Ovary (tissue), 10 donors: ENCODE measurements at places on chromosomes 16 and 17.

DNA sequence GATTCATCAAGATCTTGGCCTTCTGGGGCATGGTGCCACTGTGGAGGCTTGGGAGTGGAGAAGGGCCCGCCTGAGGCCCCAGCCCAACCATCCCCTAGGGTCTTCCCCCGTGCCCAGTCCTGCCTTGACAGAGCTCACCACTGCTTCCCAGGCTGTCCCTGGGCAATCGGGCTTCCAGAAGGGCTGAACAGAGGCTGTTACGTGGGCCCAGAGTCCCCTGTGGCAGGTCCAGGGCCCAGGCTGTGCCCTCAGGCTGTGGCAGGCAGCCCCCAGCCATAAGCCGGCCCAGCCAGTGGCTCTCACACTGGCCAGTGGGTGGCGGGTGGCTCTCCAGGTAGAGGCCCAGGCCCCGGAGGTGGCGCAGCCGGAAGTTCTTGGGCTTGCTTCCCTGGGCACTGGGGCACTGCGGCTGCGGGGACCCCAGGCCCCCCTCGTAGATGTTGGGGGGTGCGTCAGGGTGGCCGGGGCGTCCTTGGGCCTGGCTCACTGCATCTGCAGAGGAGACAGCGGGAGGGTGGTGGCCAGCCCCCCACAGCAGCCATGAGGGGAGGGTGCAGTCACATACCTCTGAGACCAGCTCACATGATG is 809 bp downstream of the C16orf90 start:
- DNase-seq, result no peak

DNA sequence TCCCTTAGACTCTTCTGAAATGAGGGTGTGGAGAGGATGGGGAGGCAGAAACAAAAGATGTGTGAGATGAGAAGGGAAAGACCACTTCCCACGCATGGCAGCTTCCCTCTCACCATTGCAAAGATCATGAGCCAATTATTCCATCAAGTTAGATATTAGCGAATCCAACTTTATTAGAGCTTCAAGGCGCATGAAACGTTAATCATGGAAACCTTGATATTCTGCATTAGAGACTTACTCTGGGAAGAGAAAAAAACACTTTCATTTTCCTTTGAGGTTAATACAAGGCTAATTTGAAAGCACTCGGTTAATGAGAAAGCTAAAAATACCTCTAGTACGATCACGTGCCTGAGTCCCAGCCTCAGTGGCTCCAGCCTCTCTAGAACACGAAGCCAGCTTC is 220.6 kb upstream of the RPL38 start:
- no peak for DNase-seq

GRCh38 chr17:39674702-39675389 is 6.6 kb downstream of the PNMT start:
- DNase-seq, result no peak

DNA sequence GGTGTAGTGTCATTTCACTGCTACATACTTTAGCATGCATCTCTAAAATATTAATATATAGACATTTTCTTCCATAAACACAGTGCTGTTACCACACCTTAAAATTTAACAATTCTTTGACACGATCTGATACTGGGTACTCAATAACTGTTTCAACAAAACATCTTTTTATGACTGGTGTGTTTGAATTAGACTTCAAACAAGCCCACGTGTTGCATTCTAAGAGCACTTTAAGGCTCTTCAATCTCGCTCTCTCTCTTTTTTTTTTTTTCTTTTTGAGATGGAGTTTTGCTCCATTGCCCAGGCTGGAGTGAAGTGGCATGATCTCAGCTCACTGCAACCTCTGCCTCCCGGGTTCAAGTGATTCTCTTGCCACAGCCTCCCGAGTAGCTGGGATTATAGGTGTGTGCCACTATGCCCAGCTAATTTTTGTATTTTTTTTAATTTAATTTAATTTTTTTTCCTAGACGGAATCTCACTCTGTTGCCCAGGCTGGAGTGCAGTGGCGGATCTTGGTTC is 15.8 kb upstream of the SLC46A1 start:
- DNase-seq, result no peak

DNA sequence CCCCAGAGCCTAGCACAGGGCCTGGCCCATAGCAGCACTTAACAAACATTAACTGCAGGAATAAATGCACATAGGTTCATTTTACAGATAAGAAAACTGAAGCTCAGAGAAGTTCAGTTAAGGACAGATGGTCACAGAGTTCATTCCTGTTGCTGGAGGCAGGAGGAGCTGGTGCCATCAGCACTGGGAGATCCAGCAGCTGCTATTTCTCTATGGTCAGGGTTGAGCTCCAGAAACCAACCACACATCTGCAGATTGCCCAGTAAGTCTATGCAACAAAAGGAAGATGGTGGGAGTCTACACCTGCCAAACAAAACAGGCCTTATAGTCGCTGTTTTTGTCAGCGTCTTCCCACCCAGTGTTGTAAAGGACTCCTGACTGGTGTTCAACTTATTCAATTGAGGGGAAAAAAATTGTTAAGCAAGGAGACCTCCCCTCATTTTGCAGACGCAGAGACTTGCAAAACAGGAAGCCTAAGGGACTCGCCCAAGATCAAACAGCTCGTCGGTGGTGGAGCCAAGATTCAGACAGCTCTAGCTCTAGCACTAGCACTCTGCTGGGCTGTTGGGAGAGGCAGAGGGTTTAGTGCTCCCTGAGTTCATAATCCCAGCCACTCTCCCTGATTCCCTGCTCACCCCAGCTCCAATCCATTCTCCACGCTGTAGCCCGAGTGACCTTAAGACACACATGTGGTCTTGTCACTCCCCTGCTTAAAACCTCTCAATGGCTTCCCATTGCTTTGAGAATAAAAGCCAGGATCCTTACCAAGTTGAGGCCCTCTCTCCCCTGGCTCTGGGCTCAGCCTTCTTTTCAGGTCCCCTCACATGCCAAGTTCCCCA is 9.0 kb downstream of the NOG start:
- no peak for DNase-seq
